NCI-H2029 treated with DMSO at 0.1 percent for 48 hours (cell line): ENCODE measurements at places on chromosomes 4 and X.

DNA sequence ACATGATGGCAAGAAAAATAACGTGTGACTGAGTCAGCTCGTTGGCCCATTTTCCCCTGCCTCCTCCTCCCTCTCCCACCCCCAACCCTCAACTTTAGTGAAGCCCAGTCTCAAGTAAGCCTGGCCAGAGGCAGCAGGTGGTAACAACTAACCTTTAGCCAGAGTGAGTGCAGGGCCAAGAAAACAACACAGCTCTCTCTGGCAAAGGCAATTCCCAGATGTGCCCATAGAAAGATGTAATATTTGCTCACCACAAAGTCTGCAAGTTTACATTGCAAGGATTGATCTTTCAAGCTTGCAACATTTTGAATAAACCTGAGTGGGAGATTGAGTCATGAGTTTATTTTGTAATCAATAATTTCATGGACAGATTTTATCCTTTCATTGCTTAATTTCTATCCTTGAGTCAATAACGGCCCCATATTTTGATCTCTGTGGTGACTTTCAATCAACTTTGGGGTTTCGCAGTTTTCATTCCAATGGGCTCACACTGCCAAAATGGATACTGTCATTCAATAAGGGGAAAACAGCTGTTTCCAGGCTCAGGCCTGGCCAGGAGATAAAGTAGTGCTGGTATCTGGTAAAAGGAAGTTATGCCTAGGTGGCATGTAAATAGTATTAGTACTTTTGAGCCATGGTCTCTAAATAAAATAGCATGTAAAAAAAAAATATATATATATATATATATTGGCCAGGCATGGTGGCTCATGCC, 130.7 kb upstream of the TMEM164 start:
- no peak for DNase-seq

GRCh38 chrX:18649498-18649951, 22.4 kb downstream of the RS1 start:
- no peak for DNase-seq

GRCh38 chr4:7759216-7759615, 180.4 kb downstream of the AFAP1 start:
- no peak for DNase-seq

DNA sequence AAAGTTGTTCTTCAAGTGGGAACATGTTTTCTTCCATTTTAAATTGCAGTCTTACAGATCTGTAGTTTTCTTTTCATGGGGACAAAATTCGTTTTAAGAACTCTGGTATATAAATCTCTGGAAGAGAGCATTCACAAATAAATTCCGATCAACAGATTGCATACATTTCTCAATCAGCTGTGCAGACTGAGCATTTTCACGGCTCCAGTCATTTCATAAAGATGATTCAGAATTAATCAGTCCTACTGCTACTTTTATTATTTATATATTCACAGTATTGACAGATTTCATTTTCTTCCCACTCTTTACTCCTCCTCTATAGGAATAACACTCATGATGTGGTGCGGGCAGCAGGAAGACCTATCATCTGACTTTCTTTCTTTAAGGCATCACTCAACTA, 534.9 kb upstream of the FTHL17 start:
- DNase-seq, result no peak

DNA sequence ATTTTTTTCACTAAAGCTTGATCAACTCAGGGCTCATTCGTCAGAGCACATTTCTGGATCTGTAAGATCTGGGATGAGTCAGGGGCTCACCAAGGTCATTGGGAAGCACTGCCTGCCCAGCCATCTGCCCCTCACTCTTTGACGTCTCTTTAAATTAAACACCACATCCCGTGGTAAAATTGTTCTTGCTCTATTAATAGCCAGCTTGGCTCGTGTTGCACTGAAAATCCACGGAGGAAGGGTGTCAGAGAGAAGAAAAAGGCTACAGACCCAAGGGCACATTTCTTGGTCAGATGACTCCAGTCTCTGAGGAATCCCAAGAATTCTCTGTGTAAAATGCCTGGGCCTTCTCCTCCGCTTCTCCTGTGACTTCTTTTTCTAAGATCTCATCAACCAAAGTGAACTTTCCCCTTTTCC, 45.7 kb upstream of the GATB start:
- no peak for DNase-seq

DNA sequence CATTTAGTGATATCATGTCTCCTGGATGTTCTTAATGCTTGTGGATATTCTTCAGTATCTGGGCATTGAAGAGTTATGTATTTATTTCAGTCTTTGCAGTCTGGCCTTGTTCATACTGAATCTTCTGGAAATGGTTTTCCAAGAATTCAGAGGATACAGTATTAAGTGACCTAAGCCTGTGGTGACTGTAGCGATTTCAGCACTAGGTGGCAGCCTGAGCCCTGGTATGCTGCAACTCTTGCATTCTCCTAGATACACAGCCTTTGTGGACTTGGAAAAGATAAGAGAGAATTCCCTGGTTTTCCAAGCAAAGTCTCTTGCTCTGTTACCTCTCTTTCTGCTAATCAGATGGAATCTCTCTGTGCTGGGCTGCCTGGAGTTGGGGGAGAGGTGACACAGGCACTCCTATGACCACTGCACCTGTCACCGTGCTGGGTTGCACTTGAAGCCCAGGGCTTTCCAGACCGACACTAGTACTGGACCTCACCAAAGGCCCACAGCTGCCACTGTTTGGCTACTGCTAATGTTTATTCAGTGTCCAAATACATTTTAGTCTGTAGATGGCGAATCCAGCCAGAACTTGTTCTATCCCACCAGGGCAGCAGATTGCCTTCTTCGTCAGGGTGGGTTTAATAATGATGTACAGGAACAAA, 19.3 kb upstream of the SPIN2A start:
- peak; percentile 22 for DNase-seq

GRCh38 chrX:28576117-28576516, 11.1 kb upstream of the IL1RAPL1 start:
- DNase-seq, result no peak

GRCh38 chrX:49925176-49925575, 2.8 kb downstream of the CLCN5 start:
- no peak for DNase-seq

DNA sequence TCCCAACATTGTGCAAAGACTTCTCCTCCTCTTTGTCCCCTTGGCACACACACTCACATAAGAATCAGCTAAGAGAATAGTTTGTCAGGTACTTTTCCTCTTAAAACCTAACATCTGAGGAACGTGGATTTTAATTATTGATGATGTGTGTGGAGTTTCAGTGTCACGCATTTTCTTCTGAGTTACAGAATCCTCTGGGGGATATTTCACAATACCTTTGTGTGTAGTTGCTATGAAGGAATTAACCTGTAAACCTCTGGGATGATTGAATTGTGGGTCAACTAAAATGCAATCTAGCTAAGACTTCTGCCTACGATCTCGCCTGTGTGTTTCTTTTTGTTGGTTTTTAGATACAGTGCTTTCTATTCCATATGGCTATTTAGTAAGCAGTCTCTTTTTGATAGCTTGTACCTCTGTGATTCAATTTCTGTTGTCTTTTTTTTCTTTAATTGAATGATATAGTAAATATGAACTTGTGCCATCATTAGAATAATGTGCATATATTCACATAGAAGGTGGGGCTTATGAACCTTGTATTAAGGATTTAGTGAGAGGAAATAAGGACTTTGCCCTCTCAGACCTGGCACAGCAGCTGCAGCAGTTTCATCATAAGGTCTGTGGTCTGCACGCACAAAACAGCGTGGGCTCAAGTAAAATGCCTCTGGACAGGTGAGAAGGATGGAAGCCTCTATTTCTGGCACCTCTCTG, 99.2 kb downstream of the TSPAN7 start:
- no peak for DNase-seq

DNA sequence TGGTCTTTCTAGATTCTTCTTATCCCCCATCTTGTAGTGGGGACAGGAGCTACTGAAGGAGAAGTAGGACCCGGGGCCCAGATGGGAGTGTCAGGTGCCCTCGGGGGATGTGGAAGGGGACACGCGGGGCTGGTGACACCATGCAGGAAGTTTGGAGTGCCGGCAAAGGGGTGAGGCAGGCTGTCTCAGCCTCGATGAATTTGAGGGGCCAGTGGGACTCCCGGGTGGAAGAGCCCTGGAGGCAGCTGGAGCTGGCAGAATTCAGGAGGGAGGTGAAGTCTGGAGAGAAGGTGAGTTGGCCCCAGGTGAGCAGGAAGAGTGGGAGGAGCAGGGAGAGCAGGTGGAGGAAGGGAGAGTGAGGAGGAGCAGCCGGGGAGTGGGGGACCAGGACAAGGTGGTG, 101.7 kb downstream of the CPZ start:
- no peak for DNase-seq

DNA sequence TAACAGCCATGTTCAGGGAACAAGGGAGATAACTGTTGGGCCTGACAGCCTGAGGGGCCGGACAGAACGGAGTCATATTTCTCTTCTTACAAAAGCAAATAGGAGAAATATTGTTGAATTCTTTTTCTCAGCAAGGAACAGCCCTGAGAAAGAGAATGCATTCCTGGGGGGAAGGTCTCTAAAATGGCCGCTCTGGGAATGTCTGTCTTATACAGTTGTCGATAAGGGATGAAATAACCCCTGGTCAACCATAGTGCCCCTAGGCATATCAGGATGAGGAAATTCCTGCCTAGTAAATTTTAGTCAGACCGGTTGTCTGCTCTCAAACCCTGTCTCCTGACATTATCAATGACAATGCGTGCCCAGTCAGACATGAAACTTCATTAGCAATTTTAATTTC, 1925.5 kb downstream of the PCDH7 start:
- DNase-seq, result no peak

- no peak for DNase-seq
Measured at GRCh38 chr4:124401606-124402005, 310.9 kb downstream of the ANKRD50 start.
